Cardiac muscle cell (in vitro differentiated cells and primary cell): ENCODE measurements at places on chromosomes 11 and 22. TPM values are rescaled to one million over a fixed set of nuclear protein-coding genes. Genes with fewer than 3 reads are reported as not detected.

The SERHL2 gene
- total RNA-seq: 3.4 and 5.2 TPM in 2 replicates

The ZNRF3 gene
- total RNA-seq: 35.4 and 40.4 TPM in 2 replicates

The NEFH gene
- total RNA-seq: 0.88 and 1.8 TPM in 2 replicates

The SCUBE2 gene
- 0.18 and 0.21 TPM in 2 replicates for total RNA-seq

The CCDC81 gene
- total RNA-seq: 2.2 and 3.2 TPM in 2 replicates

The OR2AG2 gene
- 0.12 TPM in 1 of 2 replicates, not detected in the other for total RNA-seq

The HBG2 gene
- total RNA-seq: not detected in 2 replicates

The EMSY gene
- 34.4 and 74.4 TPM in 2 replicates for total RNA-seq

The PRG3 gene
- not detected in 2 replicates for total RNA-seq

The C11orf97 gene
- not detected in 2 replicates for total RNA-seq

The MEN1 gene
- total RNA-seq: 26.7 and 27.7 TPM in 2 replicates

The GLYATL2 gene
- not detected in 2 replicates for total RNA-seq

The RGL4 gene
- not detected in 2 replicates for total RNA-seq

The GRIA4 gene
- 14.8 and 36.6 TPM in 2 replicates for total RNA-seq

The OR8D4 gene
- total RNA-seq: not detected in 2 replicates

The SIK2 gene
- 10.6 and 14.2 TPM in 2 replicates for total RNA-seq

The CADM1 gene
- total RNA-seq: 113 and 126 TPM in 2 replicates

The CTSW gene
- not detected in 2 replicates for total RNA-seq

The RIC3 gene
- 8.7 and 14.3 TPM in 2 replicates for total RNA-seq

The HEPHL1 gene
- total RNA-seq: not detected in 2 replicates

The TRIM6 gene
- 5.5 and 11.4 TPM in 2 replicates for total RNA-seq

The OR51F2 gene
- not detected in 2 replicates for total RNA-seq

The RIBC2 gene
- 0.60 and 0.67 TPM in 2 replicates for total RNA-seq

The KRTAP5-10 gene
- 0.14 TPM in 1 of 2 replicates, not detected in the other for total RNA-seq

The TMEM86A gene
- total RNA-seq: 3.4 and 4.1 TPM in 2 replicates
